Stimulated activated CD8-positive, alpha-beta memory T cell treated with anti-CD3 and anti-CD28 coated beads, Interleukin-7, amount 100 ng/mL, for 24 hours (primary cell): ENCODE measurements at places on chromosomes 6 and 20.

DNA sequence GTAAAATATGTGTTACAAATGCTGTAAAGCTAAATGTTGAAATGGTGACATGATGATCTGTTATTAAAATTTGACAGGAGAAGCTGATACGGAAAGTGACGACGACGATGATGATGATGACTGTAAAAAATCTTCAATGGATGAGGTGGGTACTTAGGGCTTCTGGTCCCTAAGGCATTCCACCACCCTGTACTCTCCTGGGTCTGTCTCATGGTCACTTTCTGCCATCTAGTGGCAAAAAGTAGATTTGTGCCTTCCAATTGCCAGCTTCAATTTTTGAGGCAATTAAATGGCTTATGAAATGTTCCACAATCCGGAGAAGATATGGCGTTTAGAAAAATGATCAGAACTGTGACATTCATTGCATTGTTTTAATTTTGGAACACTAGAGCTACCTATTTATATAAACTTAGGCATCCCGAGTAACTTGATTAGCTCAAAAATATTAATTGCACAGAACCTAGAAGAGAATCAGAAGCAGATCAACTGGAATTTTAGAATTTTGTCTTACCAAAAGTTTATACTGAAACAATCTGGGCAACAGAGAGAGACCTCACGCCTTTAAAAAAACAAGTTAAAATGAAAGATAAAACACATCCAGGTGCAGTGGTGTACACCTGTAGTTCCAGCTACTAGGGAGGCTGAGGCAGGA, 346.5 kb upstream of the PLCB4 start:
- DNase-seq, result no peak

- DNase-seq, result no peak
Measured at GRCh38 chr20:37376791-37377190, 30.9 kb downstream of the SRC start.

DNA sequence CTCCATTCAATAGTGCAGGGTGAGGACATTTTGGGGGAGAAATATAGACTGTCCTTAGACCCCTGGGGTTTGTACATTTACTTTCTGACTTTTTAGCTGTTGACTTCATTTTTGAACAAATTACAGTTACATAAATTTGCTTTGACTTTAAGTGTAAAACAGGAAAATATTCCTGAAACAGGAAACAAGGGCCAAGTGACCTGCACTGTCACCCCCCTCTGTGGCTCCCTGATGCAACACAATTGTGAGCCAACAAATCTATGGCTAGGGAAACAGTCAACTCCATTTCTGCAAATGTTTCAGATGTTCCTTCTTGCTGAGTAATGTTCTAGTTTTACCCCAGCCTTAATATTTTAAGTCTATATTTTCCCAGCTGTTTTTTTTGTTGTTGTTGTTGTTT, 39.8 kb downstream of the HLA-A start:
- DNase-seq, result no peak

DNA sequence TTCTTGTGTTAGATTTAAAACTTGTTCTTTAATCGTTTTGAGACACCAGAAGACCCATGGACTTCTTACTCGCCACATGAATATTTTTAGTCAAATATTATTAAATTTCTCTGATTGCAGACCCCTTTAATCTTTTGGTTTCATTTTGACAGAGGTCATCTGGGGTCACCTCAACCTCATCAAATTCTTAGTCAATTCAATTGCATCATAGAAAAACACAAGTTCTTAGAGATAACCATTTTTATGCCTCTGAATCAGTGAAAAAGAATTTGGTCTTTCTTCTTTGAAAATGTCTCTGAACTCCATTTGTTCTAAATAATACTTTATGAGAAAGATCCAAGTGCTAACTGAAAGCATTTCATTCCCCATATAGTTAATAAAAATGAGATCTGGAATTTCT, 55.2 kb upstream of the CBLN4 start:
- DNase-seq, result no peak

- no peak for DNase-seq
Measured at GRCh38 chr6:126824226-126824625, 294.2 kb upstream of the RSPO3 start.

GRCh38 chr20:4736875-4737274, 15.2 kb downstream of the PRND start:
- no peak for DNase-seq

GRCh38 chr6:162670345-162670744, 57.2 kb downstream of the PRKN start:
- DNase-seq, result no peak

- DNase-seq, result no peak
Measured at GRCh38 chr20:48360342-48360975, 467.3 kb downstream of the PREX1 start.

DNA sequence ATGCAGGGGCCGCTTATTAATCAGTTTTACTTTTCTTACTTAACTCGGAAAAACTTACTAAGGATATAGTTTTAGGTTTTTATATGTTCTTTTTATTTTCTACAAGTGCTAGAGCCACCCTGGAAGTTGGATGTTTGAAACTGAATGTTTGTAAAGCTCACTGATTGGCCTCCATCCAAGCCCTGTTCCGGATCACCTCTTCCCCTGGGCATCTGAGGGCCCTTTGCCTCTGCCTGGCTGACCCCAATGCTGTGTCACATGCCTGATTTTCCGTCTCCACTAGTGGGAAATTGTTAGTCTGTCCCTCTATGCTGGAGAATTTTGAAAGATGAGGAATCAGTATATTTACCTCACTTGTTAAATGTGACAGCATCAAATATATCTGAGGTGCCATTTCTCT, 79.3 kb downstream of the SLC35F1 start:
- no peak for DNase-seq

DNA sequence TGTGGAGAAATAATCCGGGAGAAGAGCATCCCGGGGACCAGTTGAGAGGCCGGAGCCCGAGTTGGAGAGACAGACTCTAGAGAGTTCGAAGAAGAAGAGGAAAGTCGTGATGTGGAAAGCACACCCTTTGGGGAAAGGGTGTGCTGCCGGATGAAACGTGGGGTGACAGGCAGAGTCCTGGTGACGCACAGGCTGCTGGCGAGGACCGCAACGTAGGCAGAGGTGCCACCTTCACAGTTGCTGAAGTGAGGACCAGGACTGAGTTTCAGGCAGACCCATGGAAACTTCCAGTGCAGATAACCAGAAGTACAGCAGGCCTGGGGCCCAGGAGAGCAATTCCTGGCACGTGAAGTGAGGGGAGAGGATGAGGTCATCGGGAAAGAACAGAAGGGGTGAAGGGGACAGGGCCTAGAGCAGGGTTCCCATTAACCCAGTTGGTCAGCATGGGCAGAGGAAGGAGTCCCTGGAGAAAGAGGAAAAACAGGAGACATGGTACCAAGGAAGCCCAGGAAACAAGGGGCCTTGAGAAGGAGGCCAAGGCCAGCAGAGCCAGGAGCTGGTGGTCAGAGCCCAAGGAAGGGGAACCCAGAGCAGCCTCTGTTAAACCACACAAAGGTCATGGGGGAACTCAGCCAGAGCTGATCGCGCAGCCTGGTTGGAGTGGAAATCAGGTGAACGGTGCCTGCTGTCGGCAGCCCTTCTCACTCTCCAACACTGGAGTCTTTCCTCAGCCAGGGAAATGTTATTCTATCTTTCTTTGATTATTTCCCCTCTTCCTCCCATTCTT, 84.1 kb downstream of the PRND start:
- no peak for DNase-seq

GRCh38 chr6:40479706-40480105, 107.5 kb downstream of the LRFN2 start:
- DNase-seq, result no peak

DNA sequence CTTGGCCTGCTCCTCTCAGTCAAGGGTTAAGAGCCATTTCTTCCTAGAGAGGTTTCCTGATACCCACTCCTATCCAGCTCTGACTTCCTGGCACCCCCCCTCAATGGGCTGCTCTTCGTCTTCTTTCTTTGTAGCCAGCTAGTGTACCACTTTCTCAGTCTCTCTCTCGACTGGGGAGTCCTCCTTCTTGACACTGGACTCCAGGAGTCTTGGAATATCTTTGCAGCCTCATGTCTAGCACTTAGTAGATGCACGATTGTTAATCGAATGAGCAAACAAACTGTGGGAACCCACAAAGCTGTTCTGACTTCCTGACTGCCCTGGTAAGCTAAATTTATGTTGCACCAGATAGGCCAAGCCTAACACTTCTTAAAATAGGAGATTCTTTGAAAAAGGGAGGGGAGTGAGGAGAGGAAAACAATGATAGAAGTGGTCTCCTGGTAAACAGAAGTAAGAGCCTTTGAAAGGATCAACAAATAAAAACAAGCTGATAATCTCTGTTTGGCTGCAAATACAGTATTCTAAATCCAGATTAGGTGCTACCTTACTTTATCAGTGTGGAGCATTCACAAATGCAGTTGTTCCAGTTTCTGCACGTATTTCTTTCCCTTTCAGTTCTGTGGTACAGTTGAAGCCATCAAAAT, 160.1 kb upstream of the CITED2 start:
- DNase-seq, result no peak
